ENCODE measurements at places on chromosomes 2 and 18. TPM values are rescaled to one million over a fixed set of nuclear protein-coding genes. Genes with fewer than 3 reads are reported as not detected.

The ASB18 gene
- total RNA-seq: not detected

The TUBB8B gene
- not detected for total RNA-seq

The DTNA gene
- total RNA-seq: 9.1 TPM

The ALPI gene
- not detected for total RNA-seq

The REEP1 gene
- under 0.01 TPM for total RNA-seq

The PROKR1 gene
- not detected for total RNA-seq

The NEU2 gene
- not detected for total RNA-seq

The NCK2 gene
- 31.8 TPM for total RNA-seq

The TMEM169 gene
- not detected for total RNA-seq

The ABCG5 gene
- total RNA-seq: not detected

The ERMN gene
- not detected for total RNA-seq

The TGFA gene
- not detected for total RNA-seq

The ERBB4 gene
- total RNA-seq: under 0.01 TPM

The ABCG8 gene
- total RNA-seq: not detected

The DHRS9 gene
- total RNA-seq: 4.0 TPM

The CPS1 gene
- 0.65 TPM for total RNA-seq

The REG1B gene
- total RNA-seq: not detected

The PCARE gene
- total RNA-seq: not detected

The CFAP221 gene
- 0.32 TPM for total RNA-seq

The SP140 gene
- not detected for total RNA-seq

The ATG16L1 gene
- total RNA-seq: 49.5 TPM

The EPB41L3 gene
- 169 TPM for total RNA-seq

The SRD5A2 gene
- total RNA-seq: not detected

The FAM228A gene
- not detected for total RNA-seq

The PTGR3 gene
- total RNA-seq: 5.8 TPM

The STARD6 gene
- total RNA-seq: not detected

The FOXI3 gene
- total RNA-seq: not detected

The ATL2 gene
- total RNA-seq: 176 TPM

The SERPINB2 gene
- total RNA-seq: 6.2 TPM

The NAT8 gene
- not detected for total RNA-seq

The TUBA3E gene
- total RNA-seq: not detected

The RAPH1 gene
- 14.6 TPM for total RNA-seq

The RAD51AP2 gene
- not detected for total RNA-seq

The CCDC138 gene
- 16.9 TPM for total RNA-seq

The TNS1 gene
- total RNA-seq: 19.8 TPM

The SEMA4F gene
- total RNA-seq: 4.7 TPM

The CGREF1 gene
- total RNA-seq: 4.7 TPM

The PLCL1 gene
- 10.7 TPM for total RNA-seq

Data from epithelial cell of umbilical artery (primary cell).